ENCODE measurements at places on chromosomes 7 and 10.

- DNase-seq, result no peak
Measured at GRCh38 chr10:20415684-20416083, 481.4 kb downstream of the NEBL start.

GRCh38 chr7:41855798-41856197 lies 152.9 kb upstream of the INHBA start:
- DNase-seq, result no peak

GRCh38 chr7:15158141-15158810 lies 255.7 kb upstream of the DGKB start:
- no peak for DNase-seq

GRCh38 chr10:90960355-90960814 lies 39.5 kb upstream of the ANKRD1 start:
- no peak for DNase-seq

- no peak for DNase-seq
Measured at GRCh38 chr7:32594965-32595490, 99.7 kb downstream of the AVL9 start.

- DNase-seq, result no peak
Measured at GRCh38 chr10:46555366-46555712, 1.1 kb downstream of the GPRIN2 start.
